NCI-H1436 (cell line): ENCODE measurements at places on chromosomes 5 and 9.

- DNase-seq = no peak
Observed at GRCh38 chr5:14066326-14066725, 76.8 kb upstream of the TRIO start.

GRCh38 chr5:103476811-103477210 is 85.8 kb downstream of the NUDT12 start:
- no peak for DNase-seq

- no peak for DNase-seq
Observed at GRCh38 chr5:84393969-84394368, 9.3 kb upstream of the EDIL3 start.

GRCh38 chr5:14038341-14038959 is 94.0 kb upstream of the DNAH5 start:
- no peak for DNase-seq
